ENCODE measurements at places on chromosomes 13 and 19.

DNA sequence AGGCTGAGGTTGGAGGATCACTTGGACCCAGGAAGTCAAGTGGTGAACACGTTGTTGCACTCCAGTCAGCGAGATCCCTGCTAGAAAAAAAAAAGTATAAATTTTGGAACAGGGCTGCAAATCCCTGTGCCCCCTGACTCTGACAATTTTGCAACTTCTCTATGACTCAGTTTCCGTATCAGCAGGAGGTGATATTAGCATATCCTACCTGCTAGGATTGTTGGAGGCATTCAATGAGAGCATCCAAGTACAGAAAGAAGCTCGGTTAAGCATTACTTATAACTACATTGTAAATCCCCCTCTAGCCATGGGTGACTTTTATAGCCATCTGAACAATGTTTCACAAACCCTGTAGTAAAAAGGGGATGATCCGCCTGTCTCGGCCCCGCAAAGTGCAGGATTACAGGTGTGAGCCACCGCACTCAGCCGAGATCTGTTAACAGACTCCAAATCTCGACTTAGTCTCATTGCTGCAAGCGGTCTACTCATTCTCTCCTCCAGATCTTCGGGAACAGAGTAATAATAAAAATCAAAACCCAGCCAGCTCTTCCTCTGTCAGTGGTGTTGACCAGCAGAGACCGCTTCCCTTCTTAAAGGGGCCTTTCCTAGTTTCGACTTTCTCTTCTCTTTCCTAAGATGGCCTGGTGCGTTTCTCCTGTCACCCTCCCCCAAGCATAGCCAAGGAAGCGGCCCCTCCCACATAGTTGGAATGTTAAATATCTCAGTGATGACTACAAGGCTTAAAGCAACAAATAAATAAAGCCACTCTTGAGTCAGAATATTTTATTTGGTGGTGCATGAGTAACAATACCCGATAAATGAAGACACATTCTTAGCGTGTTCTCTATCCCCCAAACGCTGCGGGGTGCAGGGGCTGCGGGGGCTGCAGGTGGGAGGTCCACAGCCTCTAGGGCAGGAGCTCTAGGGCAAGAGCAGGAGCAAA lies 10.3 kb upstream of the BICRA start:
- no peak for DNase-seq

DNA sequence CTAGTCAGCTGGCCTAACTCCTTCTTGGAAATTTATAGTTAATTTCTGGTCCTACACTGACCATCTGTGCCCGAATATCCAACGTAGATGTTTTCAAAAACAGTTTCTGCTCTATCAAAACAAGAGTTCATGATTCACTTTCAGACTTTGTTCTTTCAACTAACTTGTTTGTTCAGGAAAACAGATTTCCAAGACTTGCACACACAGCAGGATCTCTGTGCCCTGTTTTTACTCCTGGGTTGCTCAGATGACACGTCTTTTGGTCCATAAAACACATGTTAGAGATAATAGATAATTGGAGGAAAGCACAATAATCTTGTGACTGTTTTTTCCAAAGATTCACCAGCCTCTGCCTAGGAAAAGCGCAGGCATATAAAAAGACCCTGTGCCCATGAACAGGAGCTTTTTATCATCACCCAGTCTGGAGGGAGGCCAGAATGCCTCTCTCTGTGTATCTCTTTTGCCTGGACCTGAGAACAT lies 218.0 kb downstream of the IRS2 start:
- DNase-seq = no peak

- no peak for DNase-seq
Measured at GRCh38 chr19:43575955-43576878, 616 bp downstream of the PINLYP start.

GRCh38 chr13:113802090-113802531 lies 43.1 kb downstream of the TMEM255B start:
- no peak for DNase-seq

DNA sequence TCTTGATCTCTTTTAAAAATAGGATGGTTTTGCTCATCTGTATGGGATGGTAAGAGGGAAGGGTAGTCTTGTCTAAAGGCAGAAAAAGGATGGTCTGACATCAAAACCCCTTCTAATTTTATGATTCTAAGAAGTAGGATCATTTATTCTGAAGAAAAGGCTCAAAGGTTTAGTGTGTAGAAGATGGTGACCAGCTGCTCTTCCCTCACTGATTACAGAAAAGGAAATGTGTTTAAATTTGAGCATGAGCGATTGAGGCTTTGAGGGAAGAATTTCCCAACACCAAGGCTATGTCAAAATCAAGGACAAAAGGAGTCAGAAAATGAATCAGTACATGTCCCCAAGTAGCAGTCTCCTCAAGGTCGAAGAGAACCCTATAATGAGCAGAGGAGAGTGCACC lies 909.8 kb downstream of the EFNB2 start:
- no peak for DNase-seq
